AG20443 (cell line): ENCODE measurements at places on chromosomes 16 and 17.

- no peak for DNase-seq
Observed at GRCh38 chr17:62309396-62309795, 71.0 kb upstream of the EFCAB3 start.

DNA sequence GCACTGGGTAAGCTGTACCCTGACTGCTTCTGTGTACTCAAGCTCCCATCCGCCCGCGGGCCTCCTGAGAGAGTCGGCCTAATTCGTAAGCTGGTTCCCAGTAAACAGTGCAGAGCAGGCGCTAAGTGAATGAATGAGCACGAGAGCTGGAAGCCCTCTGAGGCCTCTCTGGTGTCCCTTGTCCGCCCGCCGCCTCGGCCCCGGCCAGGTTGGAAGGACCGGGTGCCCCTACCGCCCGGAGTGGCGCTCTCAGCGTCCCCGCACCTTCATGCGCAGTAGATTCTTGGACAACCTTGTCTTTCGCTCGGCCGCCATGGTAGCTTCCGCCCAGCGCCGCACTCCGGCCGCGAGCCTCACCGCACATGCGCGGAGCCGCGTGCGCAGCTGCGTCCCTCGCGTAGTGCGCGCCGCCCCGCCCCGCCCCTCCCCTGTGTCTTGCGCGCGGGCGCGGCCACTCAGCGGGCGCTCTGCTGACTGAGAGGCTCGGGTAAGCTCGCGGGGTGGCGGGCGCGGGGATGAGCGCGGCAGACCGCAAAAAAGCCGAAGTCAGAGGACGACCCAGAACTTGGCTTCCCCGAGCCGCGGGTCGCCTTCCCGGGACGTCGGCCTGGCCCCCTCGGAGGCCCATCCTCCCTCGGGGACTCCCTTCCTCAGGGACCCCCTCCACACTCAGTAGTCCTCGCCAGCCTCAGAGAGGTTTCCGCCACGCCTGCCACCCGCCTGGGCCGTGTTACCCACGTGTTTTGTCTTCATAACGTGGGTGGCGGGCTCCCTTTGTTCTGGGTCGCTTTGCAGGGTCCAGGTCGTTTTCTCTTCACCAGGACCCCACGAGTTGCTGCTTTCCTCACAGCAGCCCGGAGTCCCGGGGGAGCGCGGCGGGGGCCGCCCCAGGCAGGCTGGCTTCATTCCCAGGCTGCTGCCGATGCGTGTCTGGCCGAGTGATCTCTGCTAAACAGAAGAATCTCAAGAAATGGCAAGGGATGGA is at the start of gene MPHOSPH6:
Gene MPHOSPH6, minus strand, starts transcription at position 364 of the 985 bp plus-strand sequence. Its CDS starts 49 bp downstream, at position 315.
- peak; percentile 99 for DNase-seq

GRCh38 chr17:20916383-20916782 is 126.4 kb downstream of the USP22 start:
- no peak for DNase-seq

- DNase-seq = peak; percentile 89
Observed at GRCh38 chr17:45428050-45428617, 4.5 kb downstream of the ARHGAP27 start.

- peak; percentile 60 for DNase-seq
Observed at GRCh38 chr17:43367737-43368242, 31.0 kb upstream of the ARL4D start.

- no peak for DNase-seq
Observed at GRCh38 chr17:35716897-35717465, 14.5 kb upstream of the RASL10B start.

DNA sequence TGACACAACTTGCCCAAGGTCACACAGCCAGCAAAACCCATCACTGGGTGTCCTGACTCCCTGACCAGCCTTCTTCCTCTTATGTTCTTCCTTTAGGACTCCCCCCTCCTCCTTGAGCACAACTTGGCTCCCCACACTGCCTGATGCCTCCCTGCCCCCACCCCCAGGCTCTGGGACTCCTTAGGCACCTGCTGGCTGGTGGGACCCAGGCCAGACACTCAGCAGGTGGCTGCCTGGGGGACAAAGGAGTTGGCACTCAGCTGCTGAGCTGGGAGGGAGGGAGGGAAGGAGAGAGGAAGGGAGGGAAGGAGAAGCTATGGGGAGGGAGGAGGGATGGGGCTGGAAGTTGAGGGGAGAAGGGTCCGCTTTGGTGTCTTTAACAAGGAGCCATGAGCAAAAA is 8.0 kb downstream of the SEZ6 start:
- no peak for DNase-seq

GRCh38 chr16:77599793-77600415 is 122.4 kb upstream of the NUDT7 start:
- peak; percentile 46 for DNase-seq

DNA sequence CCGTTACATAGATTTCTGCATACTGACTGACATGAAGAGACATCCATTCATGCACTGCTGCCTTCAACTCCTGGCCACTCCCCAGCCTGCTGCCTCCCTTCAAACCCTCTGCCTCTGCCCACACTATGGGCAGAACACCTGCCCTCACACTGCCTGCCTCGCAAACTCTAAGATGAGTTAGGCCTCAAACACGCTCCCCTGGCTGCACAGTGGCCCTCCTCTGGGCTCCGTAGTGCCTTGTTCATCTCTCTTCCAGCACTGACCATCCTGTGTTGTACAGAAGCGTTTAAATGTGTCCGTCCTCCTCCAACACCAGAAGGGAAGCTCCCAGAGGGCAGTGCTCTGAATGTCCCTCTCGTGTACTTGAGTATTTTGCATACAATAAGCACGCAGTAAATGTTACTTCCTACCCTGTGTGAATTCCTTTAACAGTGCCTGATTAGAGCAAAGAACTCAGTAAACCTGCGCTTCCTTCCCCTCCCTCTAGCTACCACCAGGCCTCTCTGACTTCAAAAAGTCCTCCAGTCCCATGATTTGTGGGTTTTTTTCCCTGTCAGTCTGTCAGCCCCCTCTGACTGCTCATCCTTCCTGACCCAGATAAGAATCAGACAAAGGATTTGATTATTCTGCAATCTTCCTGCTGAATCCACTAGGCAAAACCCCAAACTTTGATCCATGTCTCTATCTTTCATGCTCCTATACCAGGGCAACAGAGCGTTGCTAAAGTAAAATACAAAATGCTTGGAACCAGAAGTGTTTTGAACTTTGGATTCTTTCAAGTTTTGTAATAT is 3.9 kb downstream of the DHX33 start:
- DNase-seq = no peak

GRCh38 chr16:11503566-11503965 is 83.2 kb downstream of the LITAF start:
- DNase-seq = no peak

GRCh38 chr17:82349287-82349701 is 9.8 kb upstream of the TEX19 start:
- DNase-seq = peak; percentile 70

- no peak for DNase-seq
Observed at GRCh38 chr17:82435103-82435502, 15.4 kb downstream of the CYBC1 start.

DNA sequence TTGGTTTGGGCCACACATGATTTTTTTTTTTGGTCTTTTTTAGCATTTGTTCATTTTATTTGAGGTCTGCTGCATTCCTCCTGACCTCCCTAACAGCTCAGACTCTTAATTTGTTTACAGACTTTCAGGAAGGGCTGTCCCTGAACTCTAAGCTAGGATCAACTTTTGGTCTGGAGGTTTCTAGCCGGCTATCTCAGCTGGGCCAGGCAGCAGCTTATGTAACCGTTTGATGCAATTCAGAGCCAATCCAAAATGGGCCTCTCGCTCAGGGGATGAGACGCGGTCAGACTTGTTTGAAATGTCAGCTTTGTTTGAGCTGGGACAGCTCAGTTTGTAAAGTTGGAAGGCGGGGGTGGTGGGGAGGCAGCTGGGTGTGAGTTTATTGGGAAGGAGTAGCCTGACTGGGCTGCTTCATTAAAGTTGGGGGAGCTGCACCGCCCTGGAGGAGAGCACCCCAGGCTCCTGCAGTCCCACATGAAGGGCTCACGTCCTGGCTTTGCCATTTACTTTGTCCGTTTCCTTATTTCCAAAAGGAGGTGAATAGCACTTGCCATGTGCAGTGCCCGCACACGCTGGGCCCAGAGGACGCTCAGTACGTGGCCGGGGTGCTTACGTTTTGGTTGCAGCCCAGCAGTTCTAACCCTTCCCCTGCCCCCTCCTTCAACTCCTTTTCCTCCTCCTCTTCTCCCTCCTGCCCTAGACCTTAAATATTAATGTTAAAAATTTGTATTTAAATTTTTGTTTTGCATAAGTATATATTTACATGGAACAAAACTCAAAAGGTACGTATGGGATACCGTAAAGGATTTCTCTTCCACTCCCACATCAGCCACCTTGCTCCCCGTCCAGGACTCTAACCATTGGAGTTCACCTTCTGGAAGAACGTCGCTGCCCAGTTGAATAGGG is 121.2 kb downstream of the SNX29 start:
- peak; percentile 31 for DNase-seq

- DNase-seq = no peak
Observed at GRCh38 chr16:11224096-11224893, 31.7 kb downstream of the SOCS1 start.

GRCh38 chr16:25553711-25554436 is 137.9 kb upstream of the HS3ST4 start:
- no peak for DNase-seq

GRCh38 chr16:76976756-76977155 is 214.2 kb upstream of the MON1B start:
- no peak for DNase-seq

- DNase-seq = no peak
Observed at GRCh38 chr17:31726980-31727427, 132.0 kb downstream of the COPRS start.

GRCh38 chr16:1620391-1620790 is 8.2 kb downstream of the CRAMP1 start:
- no peak for DNase-seq

GRCh38 chr16:1283296-1283695 is 26.1 kb upstream of the UBE2I start:
- DNase-seq = no peak

- DNase-seq = peak; percentile 41
Observed at GRCh38 chr17:1362964-1363363, 37.1 kb downstream of the YWHAE start.

DNA sequence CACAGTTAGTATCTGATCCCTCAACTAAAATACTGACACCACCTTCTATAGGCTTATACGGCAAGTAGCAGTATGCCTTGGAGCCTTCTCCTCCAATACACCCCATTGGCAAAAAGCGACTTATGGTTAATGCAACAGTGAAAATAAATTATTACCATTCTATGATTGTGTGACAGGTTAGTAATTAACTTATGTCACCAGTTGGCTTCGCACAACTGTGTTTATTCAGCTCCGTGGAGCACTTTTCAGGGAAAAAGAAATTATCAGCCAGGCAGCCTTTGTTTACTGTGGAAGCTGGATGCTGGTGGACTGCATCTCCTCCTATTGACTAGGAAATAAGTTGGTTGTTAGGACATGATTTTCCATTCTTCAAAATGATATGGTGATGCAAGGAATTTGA is 833.8 kb upstream of the RBFOX1 start:
- DNase-seq = no peak

- DNase-seq = no peak
Observed at GRCh38 chr17:74815550-74816370, 39.6 kb upstream of the NAT9 start.

DNA sequence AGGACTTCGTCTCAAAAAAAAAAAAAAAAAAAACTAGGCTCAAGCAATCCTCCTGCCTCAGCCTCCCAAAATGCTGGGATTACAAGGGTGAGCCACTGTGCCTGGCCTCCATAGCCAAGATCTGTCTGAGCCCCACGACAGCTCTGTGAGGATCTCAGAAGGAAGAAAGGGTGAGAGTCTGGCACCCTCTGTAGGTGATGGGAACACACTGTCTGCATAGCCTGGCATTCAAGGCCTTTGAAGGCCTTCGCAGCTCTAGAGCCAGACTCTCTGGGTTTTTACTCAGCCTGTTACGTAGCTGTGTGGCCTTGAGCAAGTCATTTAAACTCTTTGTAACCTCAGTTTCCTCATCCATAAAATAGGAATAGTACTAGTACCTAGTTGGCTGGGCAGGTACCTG is 6.3 kb upstream of the XPO6 start:
- peak; percentile 72 for DNase-seq

GRCh38 chr16:58158725-58159124 is 29.5 kb upstream of the CFAP20 start:
- no peak for DNase-seq

GRCh38 chr17:41600318-41600717 is 12.2 kb downstream of the KRT16 start:
- DNase-seq = no peak

DNA sequence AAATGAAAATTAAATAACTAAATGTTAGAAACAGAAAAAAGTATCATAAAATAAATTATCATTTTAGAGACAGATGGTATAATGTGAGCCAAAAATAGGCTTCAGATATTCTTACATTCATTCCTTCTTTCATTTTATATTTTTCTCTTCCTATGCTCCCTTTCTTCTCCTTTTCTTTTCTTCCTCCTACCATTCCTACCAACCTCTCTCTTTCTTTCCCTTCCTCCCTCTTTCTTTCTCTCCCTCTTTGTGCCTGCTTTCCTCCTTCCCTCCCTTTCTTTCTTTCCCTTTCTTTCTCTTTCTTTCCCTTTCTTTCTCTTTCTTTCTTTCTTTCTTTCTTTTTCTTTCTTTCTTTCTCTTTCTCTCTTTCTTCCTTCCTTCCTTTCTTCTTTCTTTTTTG is 275.6 kb upstream of the ELAC2 start:
- DNase-seq = no peak

DNA sequence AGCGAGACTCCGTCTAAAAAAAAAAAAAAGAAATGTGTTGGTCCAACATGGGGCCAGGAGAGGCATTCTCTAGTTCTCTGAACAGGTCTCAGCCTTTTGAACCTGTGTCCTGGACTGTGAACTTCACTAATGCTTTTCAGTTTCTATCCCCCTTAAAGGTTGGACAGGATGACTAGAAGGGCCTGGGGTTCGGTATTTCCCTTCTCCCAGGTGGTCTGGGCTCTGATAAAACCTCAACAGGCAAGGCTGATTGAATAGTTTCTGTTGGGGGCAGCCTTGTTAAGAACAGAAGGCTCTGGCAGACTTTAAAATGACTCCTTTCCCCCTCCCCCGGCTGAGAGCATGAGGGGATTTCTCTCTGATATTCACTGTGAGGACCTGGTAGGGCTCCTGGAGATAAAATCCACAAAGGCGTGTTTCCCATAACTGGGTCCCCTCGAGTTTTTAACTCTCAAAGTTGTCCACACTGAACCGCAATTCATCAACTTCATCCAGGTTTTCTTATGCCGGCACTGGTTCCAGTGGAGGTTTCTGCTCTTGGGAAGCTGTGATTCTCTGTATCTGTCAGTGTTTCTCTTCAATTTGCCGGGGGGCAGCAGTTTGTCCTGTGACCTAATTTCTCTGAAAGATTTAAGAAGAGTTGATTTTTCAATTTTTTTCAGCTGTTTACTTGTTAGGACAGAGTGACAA is 91.3 kb downstream of the METRNL start:
- no peak for DNase-seq

- DNase-seq = peak; percentile 40
Observed at GRCh38 chr17:8005357-8005756, 2.9 kb downstream of the GUCY2D start.
